ENCODE measurements at places on chromosomes 6 and 20.

GRCh38 chr6:128483472-128484135 lies 36.8 kb downstream of the PTPRK start:
- no peak for DNase-seq

DNA sequence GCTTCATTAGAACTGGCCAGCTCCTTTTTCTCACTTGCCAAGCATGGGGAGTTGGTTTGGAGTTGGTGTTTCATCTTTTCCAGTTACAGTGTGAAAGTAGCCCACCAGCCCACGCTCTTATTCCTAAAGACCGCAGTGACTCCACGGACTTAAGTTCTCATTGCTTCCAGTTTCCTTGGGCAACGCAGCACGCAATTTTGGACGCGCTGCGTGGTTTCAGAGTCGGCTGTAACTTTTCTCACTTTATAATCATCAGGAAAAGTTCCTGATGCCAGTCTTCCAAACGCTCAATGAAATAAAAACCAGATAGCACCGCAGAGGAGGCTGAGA lies 381 bp upstream of the PEX7 start:
- no peak for DNase-seq

DNA sequence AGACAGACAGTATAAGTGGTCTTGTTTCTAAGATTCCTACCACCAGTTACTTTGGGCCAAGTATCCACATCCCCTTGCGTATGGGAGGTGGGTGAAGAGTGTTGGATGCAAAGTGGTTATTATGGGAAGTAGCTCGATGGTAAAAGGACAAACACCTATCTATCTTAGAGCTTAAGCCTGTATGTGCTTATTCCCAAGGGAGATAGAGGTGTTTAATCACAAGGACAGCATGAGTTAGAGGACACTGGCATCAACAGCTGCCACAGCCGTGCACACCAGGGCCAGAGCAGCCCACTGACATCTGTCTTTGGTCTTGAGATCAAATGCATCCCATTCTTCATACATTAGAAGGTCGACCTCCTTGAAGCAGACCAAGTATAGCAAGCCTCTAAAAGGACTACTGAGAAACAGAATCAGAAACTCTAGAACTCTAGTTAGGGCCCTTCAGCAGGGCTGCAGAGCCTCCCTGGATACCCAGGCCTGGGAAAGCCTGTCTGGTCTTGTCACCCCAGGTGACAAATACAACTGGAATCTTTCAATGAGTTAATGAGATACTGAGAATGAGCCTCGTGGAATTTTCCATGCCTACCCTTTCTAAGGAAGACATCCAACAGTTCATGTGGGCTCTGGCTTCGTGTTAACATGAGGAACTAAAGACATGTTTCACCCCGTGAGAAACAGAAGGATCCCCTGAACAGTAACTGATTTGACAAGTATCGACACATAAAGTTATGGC lies 28.7 kb downstream of the TXNDC5 start:
- no peak for DNase-seq

- no peak for DNase-seq
Observed at GRCh38 chr6:44921798-44922197, 406.3 kb upstream of the RUNX2 start.

DNA sequence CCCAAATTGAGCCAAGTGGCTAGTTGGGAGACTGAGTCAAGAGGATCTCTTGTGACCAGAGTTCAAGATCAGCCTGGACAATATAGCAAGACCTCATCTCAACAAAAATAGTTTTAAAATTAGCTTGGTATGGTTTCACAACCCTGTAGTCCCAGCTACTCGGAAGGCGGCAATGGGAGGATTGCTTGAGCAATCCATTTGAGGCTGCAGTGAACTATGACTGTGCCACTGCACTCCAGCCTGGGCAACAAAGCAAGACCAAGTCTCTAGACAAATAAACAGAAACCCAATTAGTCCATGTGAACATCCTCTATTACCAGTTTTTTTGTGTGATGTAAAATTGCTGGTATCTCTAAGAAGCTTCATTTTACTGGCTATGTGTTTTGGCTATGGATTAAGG lies 106.2 kb downstream of the TULP4 start:
- no peak for DNase-seq

- DNase-seq: no peak
Observed at GRCh38 chr6:71239694-71240093, 48.9 kb upstream of the OGFRL1 start.

- DNase-seq: no peak
Observed at GRCh38 chr6:71510057-71510713, 221.6 kb downstream of the OGFRL1 start.

GRCh38 chr6:97097068-97098047 lies 172.8 kb downstream of the KLHL32 start:
- no peak for DNase-seq

DNA sequence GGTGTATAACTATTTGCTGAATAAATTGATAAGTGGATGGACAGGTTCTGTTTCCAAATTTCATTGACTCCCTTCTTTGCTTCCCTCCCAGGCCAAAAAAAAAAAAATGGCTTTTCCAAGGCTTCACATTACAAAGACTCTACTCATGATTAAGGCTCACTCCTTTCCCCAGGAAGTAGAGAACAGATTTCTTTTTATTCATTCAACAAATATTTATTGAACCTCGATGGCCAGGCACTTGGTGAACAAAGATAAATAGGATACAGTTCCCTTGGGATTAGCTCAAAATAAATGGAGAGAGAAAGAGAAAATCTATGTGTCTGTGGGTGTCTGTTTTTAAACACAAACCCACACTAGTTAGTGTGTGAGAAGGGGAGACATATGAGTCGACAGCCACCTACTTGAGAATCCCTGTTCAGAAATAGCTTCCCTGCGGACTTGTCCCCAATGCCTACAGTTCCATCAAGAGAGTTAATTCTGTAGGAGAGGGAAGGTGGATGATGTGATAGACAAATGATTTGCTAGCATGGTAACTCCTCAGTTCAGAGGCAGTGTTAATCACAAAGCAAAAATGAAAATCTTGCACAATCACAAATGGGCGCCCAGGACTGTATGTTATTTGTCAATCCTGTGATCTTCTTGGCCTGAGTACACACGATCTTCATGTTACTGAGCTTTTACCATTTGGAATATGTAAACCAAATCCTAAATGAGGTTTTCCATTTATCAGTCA lies 20.3 kb downstream of the TRAF3IP2 start:
- DNase-seq: no peak

- no peak for DNase-seq
Observed at GRCh38 chr20:24657878-24658620, 188.6 kb downstream of the SYNDIG1 start.

DNA sequence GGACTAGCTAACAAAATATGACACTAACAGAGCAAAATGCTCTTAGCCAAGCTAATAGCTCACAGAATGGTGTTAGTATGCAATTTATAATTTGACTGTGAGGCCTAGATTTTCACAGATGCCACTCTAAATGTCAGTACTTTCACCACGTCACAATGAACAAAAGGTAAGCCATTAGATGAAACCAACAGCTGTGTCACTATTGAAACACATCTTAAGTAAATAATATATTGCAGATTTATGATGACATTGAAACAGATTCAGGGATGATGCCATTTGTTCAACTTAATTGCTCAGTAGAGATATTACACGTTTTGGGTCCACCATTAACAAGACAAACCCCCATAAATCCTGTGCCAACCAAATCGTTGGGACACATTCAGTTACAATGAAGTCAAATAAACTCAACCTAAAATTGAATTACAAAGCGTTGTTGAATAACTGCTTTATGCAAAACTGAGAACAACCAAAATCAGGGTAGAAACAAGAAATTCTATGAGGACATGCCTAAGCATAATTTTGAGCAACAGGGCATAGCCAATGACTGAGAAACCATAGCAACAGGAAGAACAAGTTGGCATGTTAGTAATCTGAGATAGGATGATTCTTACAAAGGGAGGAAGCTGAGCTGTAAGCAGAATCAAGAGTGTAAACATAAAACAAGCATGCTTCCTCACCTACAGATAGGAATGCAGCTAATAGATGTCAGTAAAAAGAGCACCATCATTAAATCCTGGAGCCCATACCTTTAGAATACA lies 85.6 kb upstream of the KHDRBS2 start:
- no peak for DNase-seq

GRCh38 chr6:25788305-25788922 lies 33.9 kb downstream of the SLC17A4 start:
- no peak for DNase-seq

DNA sequence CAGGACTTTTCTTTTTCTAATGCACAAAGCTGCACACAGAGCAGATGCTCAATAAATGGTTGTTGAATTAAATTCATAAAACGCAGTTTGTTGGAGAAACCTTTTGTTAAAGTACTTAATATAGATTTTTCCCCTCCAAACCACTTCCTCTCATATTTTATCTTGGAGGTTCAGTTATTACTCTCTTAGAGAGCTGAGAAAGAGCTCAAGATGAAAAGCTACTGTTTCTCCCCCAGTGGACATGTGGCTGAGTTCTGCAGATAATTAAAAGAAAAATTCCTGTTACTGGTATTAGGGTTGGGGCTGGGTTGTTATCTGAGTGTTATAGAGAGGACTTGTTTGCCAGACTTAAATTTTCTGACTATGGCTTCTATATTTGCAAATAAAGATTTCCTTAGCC lies 294.0 kb downstream of the TBC1D7 start:
- no peak for DNase-seq

DNA sequence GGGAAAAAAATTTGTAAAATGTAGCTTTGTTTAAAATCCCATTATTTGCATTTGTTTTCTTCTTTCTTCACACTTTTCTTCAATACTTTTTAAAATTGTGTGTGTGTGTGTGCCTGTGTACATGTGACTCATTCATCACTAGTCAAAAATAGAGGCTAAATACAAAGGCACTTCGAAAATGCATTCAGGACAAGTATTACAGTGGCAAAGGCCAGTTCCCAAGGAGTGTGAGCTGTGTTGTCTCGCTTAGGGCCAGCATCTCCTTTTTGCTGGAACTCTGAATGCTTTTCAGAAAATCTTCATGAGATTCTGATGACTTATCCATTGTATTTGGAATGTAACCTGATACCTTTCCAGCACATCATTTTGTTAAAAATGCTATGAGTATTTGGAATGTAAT lies 288.5 kb upstream of the CNR1 start:
- DNase-seq: no peak

- no peak for DNase-seq
Observed at GRCh38 chr6:48139818-48140614, 29.0 kb upstream of the PTCHD4 start.

DNA sequence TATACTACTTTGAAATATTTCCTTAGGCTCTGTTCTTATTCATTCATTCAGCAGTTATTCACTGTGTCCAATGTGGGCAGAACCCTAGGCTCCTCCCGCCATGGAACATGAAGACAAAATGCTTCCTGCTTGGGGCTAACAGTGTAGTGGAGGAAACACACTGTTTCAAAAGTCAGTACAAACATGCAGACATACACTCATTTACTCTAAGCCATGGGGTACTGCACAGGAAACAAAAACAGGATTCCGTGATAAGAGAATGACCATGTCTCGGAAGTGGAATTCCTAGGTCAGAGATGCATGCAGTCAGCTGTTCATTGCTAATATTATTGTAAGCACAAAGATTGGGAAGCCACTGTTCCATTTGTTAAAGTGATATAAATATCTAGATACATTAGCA lies 18.4 kb upstream of the FAM209A start:
- no peak for DNase-seq

- no peak for DNase-seq
Observed at GRCh38 chr6:142947714-142948480, 2.9 kb upstream of the HIVEP2 start.
